Muscle of back (tissue), 13 donors: ENCODE measurements at places on chromosomes 12 and 14.

GRCh38 chr12:31687101-31687527 lies 27.6 kb downstream of the ETFBKMT start:
- peak; percentile 9 for DNase-seq

DNA sequence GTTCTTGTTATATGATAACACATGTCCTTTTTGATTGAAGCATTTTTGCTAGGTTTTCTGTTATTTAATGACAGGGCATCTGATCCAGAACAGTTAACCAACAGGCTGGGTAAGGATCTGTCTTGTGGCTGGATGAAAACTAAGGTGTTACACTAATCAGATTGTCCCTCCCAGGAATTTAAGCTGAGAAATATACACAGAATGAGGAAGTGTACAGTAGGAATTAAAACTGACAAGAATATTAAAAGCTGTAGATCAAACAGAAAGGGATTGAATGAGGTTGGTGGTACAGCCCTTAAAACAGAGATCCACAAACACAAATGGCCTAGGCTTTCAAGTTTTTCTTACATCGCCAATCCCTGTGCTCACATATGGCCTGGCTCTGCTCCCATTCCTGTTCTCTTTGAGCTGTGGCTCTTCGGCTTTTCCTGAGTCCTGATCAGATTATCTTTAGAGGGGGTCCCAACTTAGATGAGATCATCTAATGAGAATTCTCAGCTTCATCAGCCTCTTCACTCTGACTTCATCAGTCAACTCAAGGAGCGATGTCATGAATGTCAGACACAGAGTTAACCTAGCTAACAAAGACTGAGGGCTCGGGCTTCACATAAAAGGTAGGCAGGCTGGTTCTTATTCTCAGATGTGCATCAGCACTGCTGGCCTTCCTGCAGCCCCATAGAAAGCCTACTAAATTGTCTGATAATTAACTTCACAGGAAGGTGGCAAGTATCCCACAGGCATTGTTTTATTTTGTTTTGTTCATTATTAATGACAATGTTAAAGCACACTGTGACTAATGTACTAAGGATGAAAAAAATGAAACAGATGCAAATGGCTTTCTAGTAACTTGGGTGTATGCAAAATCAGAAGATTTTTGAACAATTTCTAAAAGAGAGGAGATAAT lies 11.4 kb downstream of the PYGL start:
- DNase-seq: no peak

DNA sequence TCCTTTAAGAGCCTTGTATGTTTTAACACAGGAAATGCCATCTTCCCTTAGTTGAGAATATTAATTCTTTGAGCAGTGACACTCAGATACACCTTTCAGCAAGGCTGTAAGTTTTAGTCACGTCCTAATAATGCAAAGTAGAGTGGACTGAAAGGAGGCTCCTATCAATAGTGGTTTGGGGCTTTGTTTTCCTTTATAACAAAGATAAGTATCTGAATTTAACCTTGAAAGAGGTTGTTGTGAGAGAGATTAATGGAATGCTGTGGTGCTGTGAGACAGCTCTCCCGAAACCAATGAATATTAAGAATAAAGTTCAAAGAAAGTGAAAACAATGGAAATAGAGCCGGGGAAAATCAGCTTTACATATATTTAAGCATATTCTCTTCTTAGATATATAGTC lies 259.6 kb downstream of the ERC1 start:
- DNase-seq: no peak

GRCh38 chr12:41917938-41918341 lies 226.7 kb downstream of the GXYLT1 start:
- peak; percentile 39 for DNase-seq

DNA sequence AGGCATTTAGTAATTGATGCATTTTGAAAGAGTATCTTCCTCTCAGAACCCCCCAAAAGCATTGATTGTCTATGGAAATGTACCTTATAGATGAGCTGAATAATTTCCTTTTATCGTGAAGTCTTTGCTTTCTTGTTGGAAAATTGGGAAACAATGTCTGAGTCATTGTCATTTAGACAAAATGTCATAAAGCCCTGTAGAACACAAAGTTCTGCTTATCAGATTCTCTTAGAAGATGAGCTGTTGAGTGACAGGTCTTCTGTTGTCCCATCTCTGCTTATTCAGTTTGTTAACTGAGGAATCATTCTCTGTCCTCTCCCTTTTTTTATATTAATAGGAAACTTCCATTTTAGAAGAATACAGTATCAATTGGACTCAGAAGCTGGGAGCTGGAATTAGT lies 22.9 kb downstream of the MAPKAPK5 start:
- no peak for DNase-seq

- DNase-seq: no peak
Observed at GRCh38 chr12:39503439-39503838, 60.5 kb upstream of the KIF21A start.

DNA sequence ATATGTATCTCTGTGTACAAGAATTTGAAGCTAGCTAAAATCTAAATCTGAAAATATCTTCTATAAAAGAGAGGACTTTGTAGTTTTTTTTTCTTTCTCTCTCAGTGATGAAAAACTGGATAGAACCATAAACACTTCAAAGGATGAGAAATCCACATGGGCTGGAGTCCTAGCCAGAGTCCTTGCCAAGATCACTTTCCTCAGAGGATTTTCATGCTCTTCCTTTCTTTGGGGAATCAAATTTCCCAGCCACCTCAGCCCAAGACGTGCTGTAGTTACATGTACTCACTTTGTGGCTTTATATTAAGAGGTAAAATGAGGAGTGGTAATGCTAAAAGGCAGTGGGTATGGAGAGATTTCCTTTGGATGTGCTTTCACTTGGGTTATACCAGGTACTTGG lies 110.3 kb downstream of the SLC38A1 start:
- no peak for DNase-seq

GRCh38 chr14:45426685-45427282 lies 173.8 kb upstream of the MIS18BP1 start:
- peak; percentile 7 for DNase-seq

DNA sequence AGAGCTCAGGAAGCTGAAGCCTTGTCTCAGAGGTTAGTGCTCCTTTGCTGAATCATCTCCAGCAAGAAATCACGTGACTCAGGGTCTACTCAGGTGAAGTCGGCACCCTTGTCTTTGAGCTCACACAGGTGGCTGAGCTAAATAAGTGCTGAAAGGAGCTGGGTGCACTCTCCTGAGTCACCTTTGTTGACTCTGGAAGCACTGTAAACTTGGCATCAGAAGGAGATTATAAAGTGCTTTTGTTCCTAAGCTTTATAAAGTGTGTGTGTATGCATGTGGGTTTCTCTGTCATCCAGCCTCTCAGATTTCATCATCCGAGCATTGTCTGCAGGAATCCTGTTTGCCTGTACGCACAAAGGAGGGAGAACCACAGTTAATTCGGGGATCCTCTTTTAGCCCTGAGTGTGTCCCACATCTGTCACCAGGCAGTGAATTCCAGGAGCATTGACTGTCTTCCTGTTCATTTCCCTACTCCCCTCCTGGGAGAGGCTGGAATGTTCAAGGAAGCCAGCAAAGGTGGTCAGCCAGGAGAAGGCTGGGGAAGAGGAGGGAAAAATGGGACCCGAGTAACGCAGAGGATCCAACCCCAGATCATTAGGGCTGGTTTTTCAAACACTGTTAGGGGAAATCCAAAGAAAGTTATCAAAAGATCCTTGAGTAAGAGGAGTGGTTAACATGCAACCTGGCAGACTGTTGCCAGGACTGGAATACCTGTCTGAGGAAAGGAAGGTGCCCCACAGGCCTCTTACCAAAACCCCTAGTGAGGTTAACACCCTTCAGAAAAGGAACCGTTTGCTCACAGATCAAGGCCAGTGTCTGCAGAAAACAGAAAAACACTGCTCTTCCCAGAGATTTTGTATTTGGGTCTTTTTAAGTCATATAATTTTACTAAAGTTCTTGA lies 157.5 kb upstream of the HIF1A start:
- peak; percentile 79 for DNase-seq

GRCh38 chr14:54200726-54201125 lies 196.1 kb upstream of the CDKN3 start:
- no peak for DNase-seq

DNA sequence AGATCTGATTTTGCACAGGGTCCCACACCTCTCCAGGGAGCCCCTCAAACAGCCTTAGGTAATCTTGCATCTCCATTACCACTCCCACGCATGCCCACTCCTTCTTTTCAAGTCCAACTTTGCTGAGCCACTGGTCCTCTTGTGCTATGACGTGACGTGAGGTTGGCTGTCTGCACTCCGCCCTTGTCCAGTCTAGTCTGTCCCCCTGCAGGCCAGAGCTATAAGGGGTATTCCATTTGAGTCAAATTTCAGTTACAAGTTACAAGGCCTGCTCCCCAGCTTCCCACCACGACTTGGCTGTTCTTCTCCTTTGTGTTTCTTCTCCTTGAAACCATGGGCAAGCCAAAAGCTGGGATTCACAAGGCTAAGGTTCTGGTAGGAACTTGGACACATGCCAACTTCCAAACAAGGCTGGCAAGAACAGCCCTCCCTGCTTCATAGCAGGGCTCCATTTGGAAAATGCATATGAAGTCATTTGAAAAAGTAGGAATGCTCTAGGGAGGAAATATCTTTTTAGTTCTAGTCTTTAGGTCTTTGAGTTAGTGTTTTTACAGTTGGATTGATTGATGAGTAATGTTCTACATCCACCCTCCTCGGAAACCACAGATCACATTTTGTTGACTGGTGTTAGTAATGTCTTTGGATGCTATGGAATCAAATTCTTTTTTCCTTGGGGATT lies 49.1 kb downstream of the KCNA1 start:
- DNase-seq: no peak

GRCh38 chr12:1525858-1526257 lies 68.5 kb downstream of the FBXL14 start:
- DNase-seq: no peak

DNA sequence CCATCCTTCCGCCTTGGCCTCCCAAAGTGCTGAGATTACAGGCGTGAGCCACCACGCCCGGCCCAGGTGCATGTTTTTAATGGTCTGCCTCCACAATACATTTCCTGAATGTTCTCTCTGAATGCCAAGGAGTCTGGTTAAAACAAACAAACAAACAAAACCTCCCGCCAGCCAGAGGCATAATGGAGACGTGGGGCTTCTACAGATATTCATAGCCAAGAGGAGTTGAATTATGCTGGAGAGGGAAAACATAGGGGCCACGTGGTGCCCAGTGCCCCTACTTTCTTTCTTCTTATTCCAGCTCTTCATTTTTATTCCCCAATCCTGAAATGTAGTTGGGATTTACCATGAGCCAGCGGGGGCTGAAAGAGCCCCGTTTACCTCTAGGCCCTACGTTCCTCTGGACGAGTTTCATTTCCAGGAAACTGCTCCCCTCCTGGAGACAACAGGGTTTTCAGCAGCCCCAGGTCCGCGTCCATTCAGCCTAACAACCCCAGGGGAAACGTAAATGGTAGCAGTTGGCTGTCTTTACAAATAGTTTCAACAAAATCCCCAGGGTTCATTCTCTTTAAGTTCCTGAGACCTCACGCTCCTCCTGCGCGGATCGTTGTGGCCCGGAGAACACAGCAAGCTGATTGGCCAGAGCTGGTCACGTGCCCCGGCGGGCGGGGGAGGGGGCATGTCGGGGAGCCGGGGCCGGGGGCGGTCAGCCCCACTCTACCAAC lies 108.5 kb upstream of the ESRRB start:
- DNase-seq: peak; percentile 78

DNA sequence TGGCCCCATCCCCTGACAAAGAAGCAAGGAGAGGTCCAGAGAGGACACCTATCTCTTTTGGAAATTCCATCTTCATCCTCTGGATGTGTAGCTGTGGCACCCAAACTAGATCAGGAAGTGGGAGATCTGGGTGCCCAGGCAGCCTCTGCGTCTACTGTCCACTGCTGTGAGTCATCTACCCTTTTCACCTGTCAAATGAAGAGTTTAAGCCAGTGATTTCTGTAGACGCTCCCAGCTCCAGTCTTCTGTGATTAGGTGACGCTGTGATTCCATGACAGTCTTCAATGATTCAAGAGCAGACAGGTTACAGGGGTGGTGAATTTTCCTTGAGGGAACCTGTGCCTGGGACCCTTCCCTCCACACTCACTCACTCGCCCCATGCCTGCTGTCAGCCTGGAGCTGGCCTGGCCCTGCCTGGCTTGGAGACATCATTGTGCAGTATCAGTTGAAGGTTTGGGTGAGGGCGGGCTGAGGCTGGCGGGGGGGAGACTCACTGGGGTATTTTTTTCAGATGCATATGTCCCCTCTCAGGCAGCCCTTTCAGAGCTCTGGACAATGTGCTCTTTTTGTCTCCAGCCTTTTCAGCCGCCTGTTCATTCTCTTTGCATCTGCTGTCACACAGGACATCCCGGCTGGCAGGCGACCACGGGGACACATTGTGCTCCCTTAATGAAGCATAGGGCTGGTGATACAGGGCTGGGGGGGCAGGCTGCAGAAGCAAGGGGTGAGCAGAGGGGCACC lies 56.8 kb upstream of the PARP11 start:
- no peak for DNase-seq

GRCh38 chr12:132489078-132489601 lies 811 bp upstream of the FBRSL1 start:
- peak; percentile 73 for DNase-seq

- DNase-seq: no peak
Observed at GRCh38 chr14:89828471-89829165, 125.9 kb downstream of the EFCAB11 start.

GRCh38 chr14:93579178-93579577 lies 148.4 kb downstream of the UNC79 start:
- DNase-seq: no peak

DNA sequence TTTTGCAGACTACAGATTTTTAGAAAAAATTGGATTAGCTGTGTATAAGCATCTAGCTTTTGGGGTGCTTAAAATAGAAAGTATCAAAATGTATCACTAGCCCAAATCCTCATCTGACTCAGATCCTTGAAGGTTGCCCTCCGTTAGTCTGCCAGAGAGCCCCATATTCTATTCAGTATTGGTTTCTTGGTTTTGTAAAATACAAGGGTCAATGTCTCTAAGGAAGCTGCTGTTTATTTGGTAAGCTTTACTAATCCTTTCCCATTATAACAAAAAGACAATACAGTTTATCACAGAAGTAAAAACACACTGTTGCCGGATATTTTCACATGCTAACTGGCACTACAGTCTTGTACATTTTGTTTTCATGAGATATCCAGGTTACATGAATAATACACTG lies 92.8 kb upstream of the PTHLH start:
- no peak for DNase-seq

- peak; percentile 77 for DNase-seq
Observed at GRCh38 chr14:73591690-73592449, at the start of gene ACOT4. TSS of gene ACOT4 (plus strand) at chr14:73591873. CDS start at chr14:73591960, 87 bp downstream.

GRCh38 chr12:123097561-123098084 lies 53.3 kb downstream of the PITPNM2 start:
- DNase-seq: peak; percentile 74
